RCC 7860 (cell line): ENCODE measurements at places on chromosomes 12 and 14.

GRCh38 chr12:38689704-38690103 lies 215.7 kb downstream of the CPNE8 start:
- no peak for DNase-seq

GRCh38 chr14:30484976-30485375 lies 74.0 kb upstream of the G2E3 start:
- no peak for DNase-seq

GRCh38 chr12:72277415-72277814 lies 5.2 kb downstream of the TRHDE start:
- no peak for DNase-seq

GRCh38 chr14:51039252-51039651 lies 55.7 kb downstream of the TRIM9 start:
- no peak for DNase-seq

DNA sequence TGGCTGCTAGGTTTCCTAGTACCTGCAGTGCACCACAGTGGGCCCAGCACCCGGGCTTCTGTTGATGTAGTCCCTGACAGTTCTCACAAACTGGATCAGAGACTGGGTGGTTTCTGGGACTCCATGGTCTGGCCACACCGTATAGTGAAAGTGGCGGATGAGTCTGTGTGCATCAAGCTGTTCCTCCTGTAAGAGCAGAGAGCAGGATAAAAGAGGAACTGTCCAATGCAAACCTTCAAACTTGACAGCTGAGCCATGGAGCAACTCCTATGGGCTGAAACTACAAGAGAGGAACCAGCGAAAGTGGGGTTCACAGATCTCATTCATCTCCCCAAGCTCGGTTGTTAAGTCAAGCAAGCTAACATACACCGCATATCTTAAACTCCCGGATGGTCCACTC lies 102.8 kb downstream of the PTPRB start:
- no peak for DNase-seq

- DNase-seq = no peak
Measured at GRCh38 chr12:64473176-64473575, 21.3 kb downstream of the TBK1 start.

- DNase-seq = no peak
Measured at GRCh38 chr14:76472199-76472723, 96.3 kb downstream of the ESRRB start.

- no peak for DNase-seq
Measured at GRCh38 chr12:8667270-8667669, 4.6 kb upstream of the MFAP5 start.

- DNase-seq = no peak
Measured at GRCh38 chr12:119713551-119714031, 45.7 kb downstream of the PRKAB1 start.

DNA sequence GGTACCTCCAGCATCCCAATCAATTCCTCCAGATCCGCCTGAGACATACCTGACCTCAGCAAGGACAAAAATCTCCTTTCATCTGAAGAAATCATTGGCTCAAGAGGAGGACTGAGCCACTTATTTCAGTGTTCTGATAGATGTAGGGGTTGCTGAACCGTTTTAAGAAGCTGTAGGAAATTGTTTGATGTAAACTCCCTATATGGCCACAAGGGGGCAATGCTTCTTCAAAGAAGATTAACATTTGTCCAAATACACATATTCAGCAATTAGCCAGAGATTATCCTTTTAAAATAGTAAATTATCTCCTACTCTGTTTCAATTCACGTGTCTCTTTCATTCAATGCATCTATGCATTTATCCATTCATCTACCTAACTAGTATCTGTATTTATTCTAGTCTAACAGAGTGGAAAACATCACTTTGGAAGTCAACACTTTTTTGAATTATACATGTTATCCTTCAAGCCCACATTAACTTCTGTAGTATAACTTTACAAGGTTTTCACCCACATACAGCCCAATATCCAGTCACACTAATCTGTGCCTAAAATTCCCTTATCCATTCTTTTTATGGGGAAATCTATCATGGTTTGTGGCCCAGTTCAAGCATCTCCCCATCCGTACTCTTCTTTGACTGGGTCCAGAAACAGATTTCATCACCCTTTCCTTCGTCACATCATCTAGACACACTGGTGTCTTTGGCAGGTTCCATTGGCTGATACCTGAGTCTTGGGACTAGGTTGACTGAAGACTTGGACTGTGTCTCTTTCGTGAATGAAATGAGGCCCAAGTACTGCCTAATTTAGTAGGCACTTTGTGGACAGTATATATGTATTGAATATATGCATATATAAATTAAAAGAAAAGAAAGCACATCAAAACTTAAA lies 411.0 kb upstream of the OR4E1 start:
- DNase-seq = peak; percentile 5

- no peak for DNase-seq
Measured at GRCh38 chr14:40694023-40694422, 912.7 kb upstream of the LRFN5 start.

- DNase-seq = no peak
Measured at GRCh38 chr14:51680031-51680430, 28.3 kb downstream of the FRMD6 start.

- no peak for DNase-seq
Measured at GRCh38 chr14:43143106-43143505, 1364.0 kb downstream of the FSCB start.

GRCh38 chr12:102174761-102175160 lies 22.9 kb downstream of the PMCH start:
- no peak for DNase-seq

DNA sequence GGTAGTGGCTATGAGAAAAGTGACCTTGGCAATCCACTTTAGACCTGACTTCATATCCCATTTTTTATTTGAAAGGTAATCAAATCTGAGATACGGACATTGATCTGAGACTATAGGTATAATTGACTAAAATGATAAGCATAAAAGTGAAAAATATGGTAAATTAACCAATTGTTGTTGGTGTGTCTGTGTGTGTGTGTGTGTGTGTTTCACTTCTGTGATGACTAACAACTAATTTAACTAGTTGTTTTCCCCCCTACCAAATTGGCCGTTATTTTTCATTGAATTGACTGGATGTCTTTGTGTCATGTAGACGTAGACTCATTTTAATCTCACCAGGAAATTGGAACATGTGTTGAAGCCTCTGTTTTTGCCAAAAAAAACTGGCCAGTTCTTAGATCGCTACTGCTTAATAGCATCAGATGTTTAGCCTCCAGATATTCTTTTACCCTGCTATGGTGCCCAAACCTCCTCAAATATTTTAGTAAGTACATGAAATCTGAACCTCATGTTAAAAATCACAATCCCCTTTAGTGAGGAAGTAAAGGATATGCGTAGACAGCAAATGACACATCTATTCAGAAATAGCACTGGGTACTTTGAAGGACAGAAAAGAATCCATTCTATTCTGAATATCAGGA lies 395.0 kb downstream of the EGLN3 start:
- no peak for DNase-seq

DNA sequence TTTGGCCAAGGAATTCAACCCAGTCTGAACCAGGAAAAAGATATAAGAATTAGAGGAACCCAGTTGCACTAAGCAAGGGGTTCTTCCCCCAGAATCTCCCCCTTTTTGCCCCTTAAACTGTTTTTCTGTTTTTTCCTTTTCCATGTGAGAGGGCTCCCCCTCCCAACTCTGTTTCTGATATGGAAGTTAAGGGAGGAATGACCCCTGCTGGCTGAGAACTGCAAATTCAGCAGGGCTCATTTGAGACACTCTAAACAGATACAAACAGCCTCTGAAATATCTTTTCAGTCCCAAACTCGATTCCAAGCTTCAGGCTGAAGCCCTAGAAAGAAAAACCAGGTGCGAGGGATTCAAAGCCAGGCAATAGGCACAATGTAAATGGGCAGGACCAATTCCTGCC lies 132.7 kb downstream of the SLC41A2 start:
- DNase-seq = no peak

DNA sequence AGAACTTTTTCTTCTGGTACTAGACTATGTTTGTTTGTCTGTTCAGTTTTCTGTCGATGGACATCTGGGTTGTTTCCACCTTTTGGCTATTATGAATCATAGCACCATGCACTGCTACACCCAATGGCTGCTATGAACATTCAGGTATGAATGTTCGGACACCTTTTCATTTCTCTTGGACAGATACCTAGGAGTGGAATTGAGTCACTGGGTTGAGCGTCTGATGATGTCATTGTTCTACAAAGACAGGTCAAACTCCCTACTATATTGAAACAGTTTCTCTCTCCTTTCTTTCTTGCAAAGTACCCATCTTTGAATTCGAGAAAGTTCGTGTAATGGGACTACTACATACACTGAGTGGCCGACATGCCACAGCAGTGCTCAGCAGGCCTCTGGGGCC lies 44.7 kb downstream of the KCTD10 start:
- no peak for DNase-seq

DNA sequence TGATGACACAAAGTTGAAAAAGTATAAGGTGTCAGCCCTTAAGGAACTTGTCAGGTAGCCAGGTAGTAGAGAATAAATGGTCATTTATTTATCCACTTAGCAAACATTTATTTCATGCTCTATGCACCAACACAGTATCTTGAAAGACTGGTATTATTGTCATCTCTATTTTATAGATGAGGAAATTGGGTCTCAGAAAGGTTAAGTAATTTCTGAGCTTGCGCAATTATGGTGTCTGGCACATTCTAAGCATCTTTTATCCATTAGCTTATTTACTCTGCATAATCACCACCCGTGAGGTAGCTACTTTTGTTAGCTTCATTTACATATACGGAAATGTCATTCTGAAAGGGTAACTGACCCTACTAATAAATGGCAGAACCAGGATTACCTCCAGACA lies 2.5 kb upstream of the UTP20 start:
- DNase-seq = no peak

DNA sequence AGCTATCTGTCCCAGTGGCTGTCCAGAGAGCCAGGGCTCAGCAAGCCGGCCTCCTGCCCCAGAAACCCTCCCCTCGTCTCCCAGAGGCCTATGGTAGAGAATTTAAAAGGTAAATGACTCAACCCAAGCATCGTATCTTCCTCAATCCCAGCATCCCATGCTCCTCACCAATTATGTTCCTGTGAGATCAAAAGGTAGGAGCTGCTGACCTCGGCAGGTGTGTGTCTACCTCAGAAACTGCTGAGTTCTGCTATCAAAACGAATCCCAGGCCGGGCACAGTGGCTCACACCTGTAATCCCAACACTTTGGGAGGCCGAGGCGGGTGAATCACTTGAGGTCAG lies 49.3 kb downstream of the FOXN3 start:
- no peak for DNase-seq

GRCh38 chr14:96167224-96168148 lies 37.2 kb upstream of the BDKRB2 start:
- DNase-seq = peak; percentile 11

GRCh38 chr12:101706403-101706802 lies 9.0 kb downstream of the CHPT1 start:
- DNase-seq = no peak

DNA sequence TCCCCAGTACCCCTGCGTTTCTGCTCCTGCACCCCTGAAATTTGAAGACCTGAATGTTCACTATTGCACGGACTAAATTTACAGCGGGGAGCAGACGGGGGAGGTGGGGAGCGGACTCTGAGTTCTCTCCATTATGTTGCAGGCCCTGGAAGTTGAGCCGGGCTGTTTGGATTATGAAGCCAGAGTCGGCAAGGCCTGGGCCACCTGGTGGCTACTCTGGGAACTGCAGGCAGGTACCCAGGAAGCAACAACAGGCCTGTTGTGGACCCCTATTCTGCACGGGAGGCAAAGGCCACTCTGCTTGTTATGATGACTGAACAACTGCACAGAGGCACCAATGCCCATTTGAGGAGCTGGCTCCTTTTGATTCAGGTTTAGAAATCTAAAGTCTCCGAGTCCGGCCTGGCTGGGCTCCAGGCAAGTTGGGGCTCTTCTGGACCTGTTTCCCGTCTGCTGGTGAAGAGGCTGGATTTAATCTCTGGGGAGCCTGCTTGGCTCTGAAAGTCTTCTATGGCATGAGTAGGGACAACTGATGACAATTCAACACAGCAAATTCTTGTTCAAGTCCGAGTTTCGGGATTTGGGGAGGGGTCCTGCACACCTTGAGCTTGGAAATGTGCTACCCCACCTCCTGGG lies 34.1 kb upstream of the FAM181A start:
- DNase-seq = no peak

DNA sequence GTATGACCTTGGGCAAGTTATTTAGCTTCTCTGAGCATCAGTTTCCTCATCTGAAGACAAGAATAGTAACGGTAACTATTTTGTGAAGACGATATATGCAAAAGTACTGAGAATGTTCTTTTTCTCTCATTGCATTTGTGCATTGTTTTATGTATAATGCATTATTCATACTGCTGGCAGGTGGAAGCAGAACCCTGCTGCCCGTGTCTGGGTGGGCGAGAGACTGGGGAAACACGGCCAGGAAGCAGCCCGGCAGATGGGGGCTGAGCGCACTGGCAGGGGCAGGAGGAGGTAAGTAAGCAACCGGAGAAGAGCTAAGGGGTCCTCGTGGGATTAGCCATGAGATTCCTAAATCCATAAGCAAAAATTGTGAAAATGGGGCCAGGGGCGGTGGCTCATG lies 115.8 kb upstream of the MED13L start:
- no peak for DNase-seq

GRCh38 chr14:94126419-94126677 lies 3.1 kb downstream of the IFI27L2 start:
- DNase-seq = no peak

GRCh38 chr14:72792051-72792788 lies 101.7 kb downstream of the DPF3 start:
- DNase-seq = no peak

- peak; percentile 93 for DNase-seq
Measured at GRCh38 chr12:14365294-14366208, at the start of gene ATF7IP. TSS of gene ATF7IP (plus strand) at chr12:14365682. CDS start at chr12:14423916, 58,234 bp downstream.

- DNase-seq = no peak
Measured at GRCh38 chr14:63423889-63424288, 105.2 kb upstream of the GPHB5 start.

GRCh38 chr14:100238419-100239210 lies at the start of gene YY1:
TSS of gene YY1 (plus strand) at chr14:100239144. CDS start at chr14:100239245, 101 bp downstream.
- DNase-seq = peak; percentile 86

GRCh38 chr12:25054076-25054782 lies 105.3 kb upstream of the BCAT1 start:
- DNase-seq = no peak
